ENCODE measurements at places on chromosomes 2 and 18.

- DNase-seq, result no peak
Measured at GRCh38 chr2:25844089-25844488, 34.2 kb downstream of the ASXL2 start.

- no peak for DNase-seq
Measured at GRCh38 chr2:224325941-224326340, 76.0 kb downstream of the FAM124B start.

DNA sequence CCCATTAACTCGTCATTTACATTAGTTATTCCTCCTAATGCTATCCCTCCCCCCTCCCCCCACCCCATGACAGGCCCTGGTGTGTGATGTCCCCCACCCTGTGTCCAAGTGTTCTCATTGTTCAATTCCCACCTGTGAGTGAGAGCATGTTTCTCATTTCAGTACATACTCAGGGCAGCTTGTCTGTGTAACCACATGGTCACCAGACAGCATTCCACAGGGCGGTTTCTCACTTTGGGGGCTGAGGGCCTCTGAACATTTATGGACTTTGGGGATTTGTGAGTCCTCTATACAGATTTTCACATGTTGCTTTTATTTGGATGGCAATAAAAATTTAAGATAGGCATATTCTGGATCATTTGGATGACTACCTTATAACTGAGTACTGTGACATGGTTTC lies 84.0 kb downstream of the LYPD6B start:
- DNase-seq, result no peak

GRCh38 chr2:239148495-239149200 lies 252.2 kb downstream of the HDAC4 start:
- no peak for DNase-seq

DNA sequence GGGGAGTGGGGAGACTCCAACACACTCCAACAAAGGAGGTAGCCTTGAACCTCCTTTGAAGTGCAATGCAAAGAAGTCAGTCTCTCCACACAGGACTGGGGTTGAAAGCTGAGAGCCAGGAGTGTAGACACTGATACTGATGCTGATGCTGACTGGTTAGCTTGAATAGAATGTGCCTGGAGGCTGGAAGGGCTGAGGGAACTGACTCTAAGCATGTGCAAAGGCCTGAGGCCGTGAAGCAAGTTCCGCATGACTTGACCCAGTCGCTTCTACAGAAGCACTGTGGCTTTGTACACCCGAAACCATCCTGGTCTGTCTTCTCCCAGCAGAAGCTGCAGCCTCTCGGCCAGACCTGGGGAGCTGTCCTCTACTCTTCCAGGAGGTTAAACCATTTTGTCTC lies 10.4 kb downstream of the FOXI3 start:
- no peak for DNase-seq

DNA sequence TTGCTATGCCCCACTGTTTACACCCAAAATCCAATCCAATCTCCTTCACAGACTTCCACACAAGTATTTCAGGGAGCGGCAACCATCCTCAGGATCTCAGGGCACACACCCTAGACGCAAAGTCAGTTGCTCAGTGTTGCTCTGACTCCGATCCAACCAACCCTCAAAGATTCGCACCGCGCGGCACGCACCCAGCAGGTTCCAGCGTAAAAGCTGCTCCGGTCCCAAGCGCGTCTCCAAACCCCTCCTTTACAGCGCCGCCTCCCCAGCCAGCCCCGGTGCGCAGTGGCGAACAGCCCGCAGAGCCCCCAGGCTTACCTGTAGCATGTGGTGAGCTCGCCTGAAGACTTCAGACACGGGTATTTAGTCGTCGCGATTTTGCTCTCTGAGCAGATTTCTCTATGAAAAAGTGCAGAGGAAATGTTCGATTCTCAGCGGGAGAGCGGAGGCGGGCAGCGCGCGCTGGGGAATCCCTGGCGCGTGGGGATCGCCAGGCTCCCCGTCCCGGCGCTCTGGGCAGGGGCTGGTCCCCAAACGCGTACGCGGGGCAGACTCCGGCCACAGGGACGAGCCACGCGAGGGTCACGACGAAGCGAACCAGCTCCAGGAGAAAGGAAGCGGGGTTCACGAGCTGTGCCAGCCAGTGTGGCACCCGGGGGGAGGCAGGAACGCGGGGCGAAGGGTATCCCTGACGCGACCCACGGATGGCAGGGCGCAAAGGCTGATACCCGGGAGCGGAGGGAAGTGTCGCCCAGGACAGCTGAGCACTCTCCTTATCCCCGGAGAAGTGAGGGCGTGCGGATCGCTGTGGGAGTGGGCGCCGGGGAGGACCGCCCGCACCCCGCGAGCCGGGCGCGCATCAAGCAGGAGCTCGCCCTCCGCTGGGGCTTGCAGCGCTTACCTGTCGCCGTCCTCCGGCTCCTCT lies 650 bp downstream of the CCBE1 start:
- no peak for DNase-seq

All from NCI-H187 (cell line).